ENCODE measurements at places on chromosomes 4 and X.

DNA sequence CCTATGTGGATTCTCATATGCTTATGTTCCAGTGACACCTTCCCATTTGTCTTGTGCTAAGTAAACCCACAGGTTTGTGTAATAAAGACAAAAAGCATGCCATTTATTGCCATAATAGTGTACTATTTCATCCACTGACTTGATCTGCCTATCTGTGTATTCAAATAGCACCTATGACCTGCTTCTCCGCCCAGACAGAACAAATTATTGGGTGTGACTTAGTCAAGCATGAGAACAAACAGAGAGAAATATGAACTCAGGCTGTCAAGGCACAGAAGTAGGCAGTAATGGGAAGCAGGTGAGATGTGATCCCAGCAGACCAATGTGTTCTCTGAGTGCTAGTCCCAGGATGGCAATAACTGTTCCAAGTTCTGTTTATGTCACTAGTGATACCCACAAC lies 25.4 kb downstream of the ELOVL6 start:
- DNase-seq, result peak; percentile 56

DNA sequence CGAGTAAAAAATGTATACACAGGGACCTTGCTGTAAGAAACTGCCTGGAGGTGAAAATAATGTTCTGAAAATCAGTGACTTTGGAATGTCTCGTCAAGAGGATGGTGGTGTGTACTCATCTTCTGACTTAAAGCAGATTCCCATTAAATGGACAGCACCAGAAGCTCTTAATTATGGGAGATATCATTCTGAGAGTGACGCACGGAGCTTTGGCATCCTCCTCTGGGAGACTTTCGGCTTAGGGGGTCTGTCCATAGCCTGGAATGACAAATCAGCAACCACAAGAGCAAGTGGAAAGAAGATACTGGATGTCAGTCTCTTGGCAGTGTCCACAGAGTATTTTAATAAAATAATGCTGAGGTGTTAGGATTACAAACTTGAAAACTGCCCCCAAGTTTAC lies 129.4 kb downstream of the THOC2 start:
- no peak for DNase-seq

- no peak for DNase-seq
These were observed 286.4 kb downstream of the BCOR start for GRCh38 chrX:39811376-39811775.

DNA sequence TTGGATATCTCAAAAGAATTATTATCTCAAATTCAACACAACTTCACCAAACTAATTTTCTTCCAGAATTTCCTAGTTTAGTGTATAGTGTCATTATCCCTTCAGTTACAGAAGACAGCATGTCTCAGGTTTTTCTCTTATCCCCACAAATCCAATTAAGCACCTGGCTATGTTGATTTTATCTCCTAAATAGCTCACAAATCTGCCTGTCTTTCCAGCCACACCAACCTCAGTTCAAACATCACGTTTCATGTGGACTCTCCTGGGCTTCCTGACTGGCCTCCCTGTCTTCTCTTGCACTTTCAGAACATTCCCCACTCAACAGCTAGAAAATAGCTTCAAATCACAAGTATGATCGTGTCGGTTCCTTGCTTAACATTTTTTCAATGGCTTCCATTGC lies 14.8 kb downstream of the STK32B start:
- no peak for DNase-seq

GRCh38 chr4:56821381-56822243 lies at the start of gene SPINK2:
TSS of gene SPINK2 (minus strand) at chr4:56821701. CDS start at chr4:56821662, 39 bp downstream.
- peak; percentile 31 for DNase-seq

- DNase-seq, result peak; percentile 53
These were observed 195.2 kb upstream of the STK26 start for GRCh38 chrX:131827935-131828334.

DNA sequence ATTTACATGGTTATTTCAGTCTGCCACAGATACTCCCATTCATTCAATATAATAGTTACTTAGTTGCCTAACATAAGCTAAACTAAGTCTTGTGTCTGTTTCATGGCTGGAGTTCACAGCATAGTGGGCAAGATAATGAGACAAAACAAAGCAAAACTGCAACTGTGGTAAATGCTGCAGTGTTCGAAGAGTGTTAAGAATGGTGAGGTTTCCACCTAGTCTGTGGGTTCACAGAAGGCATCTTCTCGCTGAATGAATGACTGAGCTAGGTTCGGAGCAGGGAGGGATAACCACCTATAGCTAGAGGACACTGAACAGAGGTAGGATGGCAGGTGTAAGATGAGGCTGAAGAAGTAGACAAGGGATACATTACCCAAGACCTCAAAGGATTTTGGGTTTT lies 171.0 kb downstream of the FBXW7 start:
- DNase-seq, result no peak

- DNase-seq, result no peak
These were observed 12.8 kb downstream of the CLDN2 start for GRCh38 chrX:106932960-106933537.

DNA sequence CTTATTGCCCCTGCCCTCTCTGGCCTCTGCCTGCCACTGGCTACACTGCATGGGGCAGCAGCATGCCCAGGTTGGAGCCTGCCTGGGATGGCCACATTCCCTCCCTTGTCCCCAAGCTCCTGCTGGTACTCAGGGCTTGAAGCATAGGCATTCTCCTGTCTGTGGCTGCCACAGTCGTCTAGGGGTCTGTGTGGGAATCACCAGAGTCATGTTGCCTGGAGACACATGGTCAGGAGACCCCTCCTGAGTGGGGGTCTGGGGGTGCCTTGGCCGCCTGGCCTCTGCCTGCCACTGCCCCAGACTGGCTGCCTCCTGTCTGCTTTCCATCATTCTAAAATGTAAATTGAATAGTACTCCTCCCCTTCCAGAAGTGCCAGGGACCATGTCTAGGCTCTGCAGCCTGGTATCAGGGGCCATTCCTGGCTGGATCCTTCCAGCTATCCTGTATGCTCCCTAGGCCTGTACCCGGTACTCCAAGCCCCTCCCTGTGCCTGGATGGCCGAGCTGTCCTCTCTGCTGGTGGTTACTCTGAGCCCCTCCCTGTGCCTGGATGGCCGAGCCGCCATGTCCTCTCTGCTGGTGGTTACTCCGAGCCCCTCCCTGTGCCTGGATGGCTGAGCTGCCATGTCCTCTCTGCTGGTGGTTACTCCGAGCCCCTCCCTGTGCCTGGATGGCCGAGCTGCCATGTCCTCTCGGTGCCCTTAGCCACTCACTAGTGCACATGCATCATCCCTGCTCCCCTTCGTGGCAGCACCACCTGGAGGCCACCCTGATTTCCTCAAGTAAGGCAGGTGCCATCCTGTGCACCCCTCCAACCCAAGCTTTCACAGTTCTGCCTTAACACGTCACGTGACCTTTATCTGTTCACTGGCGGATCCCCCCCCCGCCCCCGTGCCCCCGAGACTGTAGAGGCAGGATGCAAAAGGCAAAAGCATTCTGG lies 5.5 kb upstream of the NKX1-1 start:
- no peak for DNase-seq

DNA sequence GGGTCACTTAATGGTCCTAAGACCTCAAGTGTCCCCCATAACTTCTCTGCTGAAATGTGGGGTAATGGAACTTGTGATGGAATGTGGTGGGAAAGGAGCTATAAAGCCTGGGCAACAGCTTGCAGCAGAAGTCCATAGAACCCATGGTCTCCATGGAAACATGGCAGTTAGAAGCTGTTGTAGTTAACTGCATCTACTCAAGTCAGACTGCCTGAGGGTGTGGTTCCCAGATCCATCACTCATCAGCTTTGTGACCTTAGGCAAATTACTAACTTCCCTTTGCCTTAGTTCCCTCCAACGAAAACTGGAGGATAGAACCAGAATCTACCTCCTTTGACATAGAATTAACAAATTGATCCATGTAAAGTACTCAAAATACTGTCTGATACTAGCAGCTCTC lies 113.0 kb downstream of the SPATA18 start:
- no peak for DNase-seq

Data from DMS153 (cell line).